HS-5 (cell line): ENCODE measurements at places on chromosomes 3 and 15.

DNA sequence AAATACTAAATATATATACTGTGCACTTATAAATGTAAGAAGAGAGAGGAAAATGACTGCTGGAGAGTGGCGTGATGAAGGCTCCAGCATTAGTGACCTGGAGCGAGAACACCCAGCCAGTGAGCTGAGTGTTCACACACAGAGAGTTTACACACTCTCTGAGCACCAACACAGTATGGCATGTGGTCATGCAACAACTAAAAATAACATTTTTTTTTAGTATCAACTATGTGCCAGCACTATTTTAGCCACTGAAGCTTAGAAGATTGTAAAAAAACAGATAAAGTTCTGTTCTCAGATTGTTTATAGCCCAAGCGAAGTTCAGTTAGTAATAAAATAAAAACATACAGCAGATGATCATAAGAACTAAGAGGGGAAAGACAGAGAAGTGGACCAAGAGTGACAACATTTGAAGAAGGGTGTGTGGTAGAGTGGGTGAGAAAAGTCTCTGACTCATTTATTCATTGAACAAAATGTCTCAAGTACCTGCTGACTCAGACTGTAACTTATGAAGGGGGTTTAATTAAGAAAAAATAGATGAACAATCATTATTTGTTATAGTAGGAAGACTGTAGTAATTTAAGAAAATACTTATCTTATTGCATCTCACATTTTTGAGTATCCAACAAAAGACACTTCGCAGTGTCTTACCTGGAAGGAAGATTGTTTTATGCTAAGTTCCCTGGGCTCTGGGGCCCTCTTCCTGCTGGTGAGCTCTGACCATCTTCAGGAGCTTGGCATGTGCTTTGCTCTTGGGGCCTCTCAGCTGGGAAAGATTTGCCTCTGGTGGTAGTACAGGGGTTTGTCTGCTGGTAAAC is 43.8 kb downstream of the GAP43 start:
- DNase-seq, result no peak

GRCh38 chr3:17190353-17191078 is 305.8 kb downstream of the PLCL2 start:
- no peak for DNase-seq

GRCh38 chr15:77832874-77833273 is 200.2 kb upstream of the LINGO1 start:
- DNase-seq, result no peak

GRCh38 chr3:138492980-138493675 is 58.7 kb downstream of the ESYT3 start:
- DNase-seq, result no peak

GRCh38 chr3:163048881-163049280 is 1552.3 kb downstream of the OTOL1 start:
- DNase-seq, result no peak

GRCh38 chr3:129794311-129795185 is 99.0 kb downstream of the TMCC1 start:
- DNase-seq, result no peak

GRCh38 chr15:92617549-92618520 is 37.7 kb downstream of the FAM174B start:
- peak; percentile 13 for DNase-seq

DNA sequence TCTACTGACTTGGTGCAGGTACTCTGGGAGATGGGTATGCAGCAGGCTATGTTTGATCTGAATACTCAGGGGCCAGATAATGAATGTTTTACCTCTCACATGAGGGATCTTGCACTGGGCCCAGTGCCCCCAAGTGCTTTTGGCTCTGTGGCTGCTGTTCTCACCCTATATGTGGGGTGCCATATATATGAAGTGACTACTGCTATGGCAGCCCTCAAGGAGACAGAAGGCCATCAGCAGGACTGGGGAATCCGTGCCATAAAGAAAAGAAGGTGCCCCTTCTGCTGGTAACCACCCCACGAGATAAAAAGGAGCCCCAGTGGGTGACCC is 302.1 kb downstream of the ZPLD1 start:
- no peak for DNase-seq

GRCh38 chr15:41513506-41514227 is at the start of gene LTK:
LTK (minus strand) TSS chr15:41513827; CDS start chr15:41513709, 118 bp downstream.
- no peak for DNase-seq

- no peak for DNase-seq
These were observed 63.1 kb downstream of the LSM3 start for GRCh38 chr3:14241716-14242115.

GRCh38 chr3:43053291-43053690 is 52.6 kb downstream of the POMGNT2 start:
- no peak for DNase-seq

GRCh38 chr3:129268396-129268795 is 10.3 kb upstream of the HMCES start:
- no peak for DNase-seq

- no peak for DNase-seq
These were observed 516.8 kb upstream of the PROK2 start for GRCh38 chr3:72301779-72302178.

DNA sequence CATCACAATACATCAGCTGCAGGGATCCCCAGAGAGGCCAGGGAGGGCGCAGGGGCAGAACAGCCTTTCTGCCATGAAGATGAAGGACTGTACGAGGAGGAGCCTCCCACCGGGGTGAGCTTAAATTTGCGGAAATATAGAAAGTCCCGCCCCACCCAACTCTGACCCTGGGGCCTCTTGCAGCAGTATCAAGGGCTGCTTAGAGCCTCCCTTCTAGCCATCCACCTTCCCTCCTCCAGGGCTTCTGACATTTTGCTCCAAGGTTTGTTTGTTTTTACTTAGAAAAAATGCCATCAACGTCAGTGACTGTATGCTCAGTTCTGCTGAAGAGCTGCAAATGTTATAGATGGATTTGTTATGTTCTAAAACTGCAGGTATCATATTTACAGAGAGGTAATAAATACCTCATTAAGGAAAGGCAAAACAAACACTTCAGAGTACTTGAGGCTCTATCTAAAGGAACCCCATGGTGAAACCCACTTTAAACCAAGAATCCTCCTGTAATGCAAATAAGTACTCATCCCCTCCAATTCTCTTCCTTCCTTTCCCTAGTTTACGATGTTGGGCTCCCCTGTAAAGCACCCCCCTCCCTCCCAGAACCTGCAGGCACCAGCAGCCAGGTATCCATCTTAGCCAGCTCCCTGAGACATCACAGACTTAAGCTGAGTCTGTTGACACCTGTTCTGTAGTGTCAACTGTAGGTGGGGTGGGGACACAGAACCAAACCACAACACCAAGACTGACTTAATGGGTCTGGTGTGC is 30.5 kb downstream of the RFTN1 start:
- DNase-seq, result no peak

- no peak for DNase-seq
These were observed 227.8 kb downstream of the TBL1XR1 start for GRCh38 chr3:176969506-176969905.

DNA sequence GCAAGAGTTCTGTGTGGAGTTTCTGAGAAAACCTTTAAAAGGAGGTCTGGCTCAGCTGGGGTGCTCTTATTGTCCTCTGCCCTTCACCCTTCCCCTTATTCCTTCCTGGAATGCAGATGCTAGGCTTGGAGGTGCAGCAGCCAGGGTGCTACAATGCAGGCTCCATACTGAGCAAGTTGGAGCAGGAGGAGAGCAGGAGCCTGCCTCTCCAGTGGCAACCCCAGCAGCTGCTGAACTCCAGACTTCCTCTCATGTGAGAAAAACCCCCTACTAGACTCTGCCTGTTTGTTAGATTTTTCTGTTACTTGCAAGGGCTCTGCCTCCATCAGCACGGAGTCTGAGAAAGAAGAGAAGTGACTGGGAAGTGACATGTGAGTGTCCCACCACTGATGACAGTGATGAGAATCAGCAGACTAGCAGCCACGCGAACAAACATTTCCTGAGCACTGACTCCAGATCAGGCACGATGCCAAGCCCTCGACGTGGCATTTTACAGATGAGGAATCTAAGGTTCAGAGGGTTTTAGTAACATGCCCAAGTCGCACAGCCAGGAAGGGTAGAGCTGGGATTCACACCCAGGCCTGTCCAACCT is 16.1 kb upstream of the RARRES1 start:
- no peak for DNase-seq

DNA sequence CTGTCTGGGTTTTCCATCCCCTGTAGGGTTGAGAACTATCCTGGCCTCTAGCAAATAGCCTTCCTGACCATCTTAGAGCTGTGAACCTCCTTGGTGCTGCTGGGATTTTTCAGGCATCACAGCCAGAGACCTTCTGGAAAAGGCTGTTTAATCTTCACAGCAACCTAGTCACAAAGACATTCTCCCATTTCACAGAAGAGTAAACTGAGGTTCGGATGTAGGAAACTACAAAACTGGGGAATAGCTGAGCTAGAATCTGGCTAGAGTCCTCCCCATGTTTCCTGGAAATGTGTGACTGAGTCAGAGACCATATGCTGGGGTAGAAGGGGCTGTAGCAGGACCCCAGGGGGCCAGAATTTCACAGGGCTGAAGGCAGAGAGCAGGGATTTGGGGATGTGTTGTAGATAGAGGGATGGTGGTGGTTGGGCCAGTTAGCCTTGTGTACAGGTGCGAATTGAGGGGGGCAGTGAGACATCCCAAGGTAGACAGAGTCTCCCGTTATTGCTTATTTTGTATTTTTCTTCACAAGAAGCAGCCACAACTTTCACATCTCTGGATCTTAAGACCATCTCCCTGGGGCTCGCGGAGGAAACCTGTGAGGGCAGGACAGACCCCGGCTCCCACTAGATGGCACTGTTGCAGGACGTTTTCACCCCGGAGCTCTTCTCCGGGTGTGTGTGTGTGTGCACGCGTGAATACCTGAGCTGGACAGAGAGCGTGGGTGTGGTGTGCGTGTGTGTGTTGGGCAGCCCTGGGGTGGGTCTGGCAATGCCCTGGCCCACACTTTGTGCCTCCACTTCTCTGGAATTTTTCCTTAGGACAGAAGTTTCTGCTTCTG is 66.9 kb upstream of the PRR23C start:
- no peak for DNase-seq

DNA sequence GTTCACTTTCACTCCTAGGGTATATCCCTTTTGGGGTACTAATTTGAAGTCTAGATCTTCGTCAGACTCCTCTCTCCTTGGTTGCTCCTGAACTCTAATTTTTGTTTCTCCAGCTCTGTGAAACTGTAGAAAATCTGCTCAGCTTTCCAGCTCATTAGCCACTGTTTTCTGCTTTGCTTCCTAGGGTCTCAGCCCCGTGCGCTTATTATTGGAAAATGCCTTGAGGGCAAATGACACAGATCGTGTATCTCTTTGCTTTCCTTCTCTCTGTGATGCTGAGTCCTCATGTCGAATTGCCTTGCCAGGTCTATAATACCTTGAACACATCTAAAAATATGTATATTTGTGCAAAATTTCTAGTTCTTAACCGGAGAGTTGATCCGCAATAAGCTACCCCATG is 731.1 kb downstream of the EDEM1 start:
- no peak for DNase-seq

GRCh38 chr3:195129644-195130492 is 141.1 kb downstream of the XXYLT1 start:
- DNase-seq, result no peak

GRCh38 chr3:112582244-112582874 is 20.5 kb downstream of the SLC35A5 start:
- DNase-seq, result peak; percentile 37

GRCh38 chr15:27426805-27427204 is 455.8 kb downstream of the GABRG3 start:
- no peak for DNase-seq

GRCh38 chr3:162507397-162507796 is 1010.8 kb downstream of the OTOL1 start:
- peak; percentile 22 for DNase-seq

- no peak for DNase-seq
These were observed 2.6 kb upstream of the ALCAM start for GRCh38 chr3:105364128-105364527.
